ENCODE measurements at places on chromosomes 16 and 17.

GRCh38 chr17:44390250-44390870 lies 911 bp upstream of the ITGA2B start:
- no peak for DNase-seq

GRCh38 chr16:67441271-67441753 lies 10.4 kb downstream of the HSD11B2 start:
- DNase-seq, result no peak

DNA sequence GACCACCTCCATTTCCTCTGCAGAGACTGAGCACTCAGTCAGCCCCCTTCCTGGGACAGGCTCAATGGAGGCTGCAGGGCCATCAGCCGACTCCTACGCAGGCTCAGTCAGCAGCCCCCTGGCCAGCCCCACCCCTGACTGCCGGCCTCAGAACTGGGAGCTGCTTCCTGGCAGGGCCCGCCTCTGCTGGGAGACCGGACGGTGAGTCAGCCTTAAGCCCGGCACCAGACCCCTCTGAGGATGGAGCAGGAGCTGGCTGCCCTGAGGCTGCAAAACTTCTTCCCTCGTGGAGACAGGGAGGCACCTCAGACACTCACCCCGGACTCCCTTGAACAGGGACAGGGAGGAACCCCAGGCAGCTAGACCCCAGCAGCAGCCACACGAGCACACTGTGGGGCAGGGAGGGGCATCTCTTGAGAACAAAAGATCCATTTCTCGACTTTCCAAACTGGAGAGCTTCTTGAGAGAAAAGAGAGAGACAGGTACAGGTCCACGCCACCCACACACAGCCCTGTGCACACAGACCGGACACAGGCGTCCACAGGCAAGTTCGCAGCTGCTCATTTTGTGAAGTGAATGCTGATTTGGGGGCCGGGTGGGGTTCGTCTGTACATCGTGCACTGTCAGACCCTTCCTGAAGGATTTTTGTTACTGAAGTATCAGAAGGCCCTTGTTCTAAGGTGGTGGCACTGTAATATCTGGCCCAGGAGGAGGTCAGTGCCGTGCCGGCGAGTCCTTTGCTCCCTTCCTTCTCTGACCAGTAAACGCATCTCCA lies 1.3 kb upstream of the TUBB3 start:
- peak; percentile 71 for DNase-seq

DNA sequence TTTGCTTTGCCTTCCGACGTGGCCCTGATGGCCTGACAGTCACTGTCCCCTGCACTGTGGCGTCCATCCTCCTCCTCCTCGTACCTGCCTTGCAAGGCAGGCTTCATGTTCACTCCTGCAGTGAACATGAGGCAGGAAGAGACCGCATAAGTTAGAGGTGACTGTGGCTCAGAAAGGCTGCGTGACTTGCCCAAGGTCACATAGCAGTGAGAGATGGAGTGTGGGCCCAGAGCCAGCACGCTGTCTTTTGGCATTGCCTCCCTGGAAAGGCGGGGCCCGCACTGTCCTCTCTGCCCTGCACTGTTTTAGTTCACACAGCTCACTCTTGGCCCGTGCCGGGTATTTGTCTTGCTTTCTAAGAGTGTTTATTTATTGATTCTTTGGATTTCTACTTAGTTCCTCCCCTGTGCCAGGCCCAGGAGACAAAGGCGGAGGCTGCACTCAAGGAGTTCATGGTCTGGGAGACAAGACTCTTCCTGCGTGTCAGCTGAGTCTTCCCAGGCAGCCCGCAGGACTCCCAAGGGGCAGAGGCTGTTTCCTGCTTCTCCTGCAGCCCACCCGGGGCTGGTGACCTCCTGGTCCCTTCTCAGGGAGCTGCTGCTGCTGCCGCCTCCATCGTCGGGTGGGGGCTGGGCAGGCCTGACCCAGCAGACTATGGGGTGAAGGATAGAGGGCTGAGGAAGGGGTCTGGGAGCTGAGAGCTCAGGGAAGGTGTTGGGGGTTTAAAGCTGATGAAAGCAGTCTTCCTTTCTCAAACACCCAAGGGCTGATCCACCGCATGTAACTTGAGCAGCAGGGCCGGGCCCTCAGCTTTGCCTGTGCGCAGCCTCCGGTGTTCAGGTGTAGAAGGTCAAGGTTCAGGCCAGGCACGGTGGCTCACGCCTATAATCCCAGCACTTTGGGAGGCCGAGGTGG lies 12.7 kb downstream of the CYGB start:
- no peak for DNase-seq

DNA sequence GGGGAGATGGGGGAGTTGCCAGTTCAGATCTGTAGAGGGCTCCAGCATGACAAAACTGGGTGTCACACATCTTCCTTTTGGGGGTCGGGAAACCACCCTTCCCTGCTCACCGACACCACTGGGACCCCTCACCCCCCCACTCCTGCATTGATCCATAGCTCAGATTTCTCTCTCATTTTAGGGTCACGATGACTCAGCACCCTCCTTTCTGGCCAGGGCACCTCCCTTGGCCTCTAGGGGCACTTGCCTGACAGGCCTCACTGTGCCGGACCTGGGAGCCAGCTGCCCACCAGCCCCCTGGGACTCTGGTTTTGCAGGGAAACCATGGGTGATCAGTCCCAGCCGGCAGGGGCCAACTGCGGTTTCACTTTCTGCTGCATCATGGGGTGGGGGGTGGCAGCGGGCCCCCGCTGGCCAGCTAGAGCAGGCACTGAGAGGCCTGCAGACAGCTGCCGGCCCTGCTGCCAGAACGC lies 239.4 kb downstream of the MRTFB start:
- DNase-seq, result no peak

DNA sequence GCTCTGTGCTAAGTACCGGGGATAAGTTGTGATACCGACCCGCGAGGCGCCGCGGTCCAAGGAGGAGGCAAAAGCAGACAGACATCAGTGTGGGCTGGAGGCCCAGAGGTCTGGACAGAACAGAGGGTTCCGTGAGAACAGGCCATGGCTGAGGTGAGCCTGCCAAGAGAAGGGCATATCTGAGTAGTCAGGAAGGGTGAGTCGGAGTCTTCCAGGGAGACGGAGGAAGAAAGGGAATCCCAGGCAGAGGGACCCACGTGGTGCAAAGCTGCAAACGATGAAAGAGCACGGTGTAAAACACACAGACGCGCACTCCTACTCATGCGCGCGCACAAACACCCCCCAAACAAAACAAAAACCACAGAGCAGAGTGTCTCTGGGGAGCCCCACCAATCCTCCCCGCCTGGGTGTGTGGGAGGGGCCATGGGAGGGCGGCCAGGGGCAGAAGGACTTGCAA lies 18.1 kb downstream of the RHBDL3 start:
- no peak for DNase-seq

GRCh38 chr16:10514369-10515055 lies 65.9 kb downstream of the EMP2 start:
- peak; percentile 34 for DNase-seq

Measured in AG04449 (cell line).